ENCODE measurements at places on chromosomes 3 and 15.

- no peak for DNase-seq
Measured at GRCh38 chr15:47824147-47824546, 106.8 kb downstream of the SEMA6D start.

GRCh38 chr15:73389971-73390544 lies 21.3 kb upstream of the HCN4 start:
- DNase-seq = no peak

DNA sequence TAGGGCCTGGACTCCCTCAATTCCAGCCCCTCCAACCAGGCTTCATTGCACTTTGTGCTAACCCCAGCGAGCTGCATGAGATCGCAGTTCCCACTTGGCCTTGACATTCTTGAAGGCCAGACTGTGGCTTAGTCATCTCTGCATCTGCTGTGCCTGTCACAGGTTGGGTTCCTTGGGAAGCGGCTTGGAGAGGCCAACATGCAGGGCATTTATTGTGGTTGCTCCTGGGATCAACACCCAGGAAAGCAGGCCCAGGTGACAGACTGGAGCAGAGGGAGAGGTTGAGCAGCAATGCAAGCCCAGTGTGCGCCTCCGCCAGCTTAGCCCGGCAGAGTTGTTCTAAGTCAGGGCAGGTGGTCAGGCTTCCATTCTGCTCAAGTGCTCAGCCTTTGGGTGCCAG lies 10.5 kb downstream of the ABCF3 start:
- DNase-seq = no peak

- DNase-seq = no peak
Measured at GRCh38 chr3:127823426-127823857, 1.1 kb upstream of the MGLL start.

DNA sequence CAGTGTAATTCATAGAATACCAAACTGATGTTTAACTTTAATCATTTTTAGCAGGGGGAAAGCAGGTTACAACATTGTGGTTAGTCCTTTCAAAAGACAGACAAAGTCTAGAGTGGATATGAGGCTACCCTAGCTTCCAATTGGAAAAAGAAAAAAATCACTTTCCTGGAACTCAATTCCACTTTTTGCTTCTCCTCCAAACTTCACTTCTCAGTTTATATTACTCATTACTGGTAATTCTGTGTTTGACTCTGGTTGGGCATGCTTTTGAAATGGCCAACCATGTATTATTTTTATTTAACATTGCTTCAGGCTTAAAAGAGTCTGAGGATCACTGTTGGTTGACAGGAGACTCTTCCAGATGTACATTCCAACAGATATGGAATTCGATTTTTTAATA lies 84.8 kb downstream of the RAP2B start:
- DNase-seq = no peak

DNA sequence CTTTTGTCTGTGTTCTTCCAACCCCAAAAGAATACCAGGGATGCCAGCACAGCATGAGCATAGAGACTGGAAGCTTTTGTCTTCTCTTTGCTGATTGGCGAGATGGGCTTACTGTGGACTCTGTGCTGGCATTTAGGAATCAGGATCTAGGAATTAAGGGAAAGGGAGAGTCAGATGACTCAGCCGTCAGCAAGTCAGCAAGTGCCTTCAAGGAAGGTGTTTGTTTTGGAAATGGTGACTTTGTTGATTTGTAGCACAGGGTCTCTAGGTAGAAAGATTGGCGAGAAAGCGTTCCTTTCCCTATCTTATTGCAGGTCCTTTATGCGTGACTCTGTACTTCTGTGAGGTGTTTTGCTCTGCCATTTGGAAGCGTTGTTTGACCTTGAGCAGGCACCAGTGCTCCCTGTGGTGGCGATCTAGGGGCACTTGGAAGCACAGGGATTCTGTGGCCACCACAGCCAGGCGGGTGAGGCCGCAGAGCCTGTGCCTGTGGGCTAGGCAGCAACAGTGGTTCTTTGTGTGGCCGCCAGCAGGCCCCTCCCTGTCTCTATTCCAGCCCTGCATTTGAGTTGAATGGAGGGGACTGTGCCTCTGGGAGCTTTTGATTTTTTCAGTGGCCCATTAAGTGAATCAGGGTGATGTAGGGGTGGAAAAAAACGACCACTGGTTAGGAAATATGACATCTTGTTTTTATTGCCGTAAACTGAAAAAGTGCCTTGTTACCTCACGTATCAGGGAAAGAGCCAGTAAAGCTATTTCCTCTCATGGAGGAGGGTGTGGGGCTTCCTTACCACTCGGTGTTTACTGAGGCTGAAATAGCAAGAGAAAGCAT lies 19.0 kb downstream of the FAN1 start:
- no peak for DNase-seq

GRCh38 chr3:29503958-29504357 lies 223.1 kb downstream of the RBMS3 start:
- DNase-seq = no peak

GRCh38 chr3:185519021-185519420 lies 20.2 kb upstream of the TMEM41A start:
- DNase-seq = no peak

DNA sequence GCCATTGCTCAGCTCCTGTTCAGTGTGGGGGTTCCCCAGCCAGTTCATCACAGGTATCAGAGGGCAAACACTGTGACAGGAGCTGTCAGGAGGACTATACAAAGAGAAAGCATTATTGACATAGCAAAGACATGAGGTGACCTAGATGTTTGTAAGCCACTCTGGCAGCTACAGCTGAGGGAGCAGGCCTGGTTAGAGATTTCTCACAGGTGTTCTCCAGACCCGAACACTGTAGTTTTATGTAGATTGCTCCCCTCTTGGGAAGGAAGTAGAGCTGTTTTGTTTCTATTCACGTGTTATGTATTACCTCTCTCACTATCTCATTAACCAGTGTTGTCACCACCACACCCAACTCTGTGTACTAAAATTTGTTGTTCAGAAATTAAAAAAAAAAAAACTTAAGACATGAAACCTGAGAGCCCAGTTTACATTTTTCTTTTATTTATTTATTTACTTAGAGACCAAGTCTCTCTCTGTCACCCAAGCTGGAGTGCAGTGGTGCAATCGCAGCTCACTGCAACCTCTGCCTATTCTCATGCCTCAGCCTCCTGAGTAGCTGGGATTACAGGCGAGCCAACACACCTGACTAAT lies 123.7 kb downstream of the RBPMS2 start:
- DNase-seq = no peak

DNA sequence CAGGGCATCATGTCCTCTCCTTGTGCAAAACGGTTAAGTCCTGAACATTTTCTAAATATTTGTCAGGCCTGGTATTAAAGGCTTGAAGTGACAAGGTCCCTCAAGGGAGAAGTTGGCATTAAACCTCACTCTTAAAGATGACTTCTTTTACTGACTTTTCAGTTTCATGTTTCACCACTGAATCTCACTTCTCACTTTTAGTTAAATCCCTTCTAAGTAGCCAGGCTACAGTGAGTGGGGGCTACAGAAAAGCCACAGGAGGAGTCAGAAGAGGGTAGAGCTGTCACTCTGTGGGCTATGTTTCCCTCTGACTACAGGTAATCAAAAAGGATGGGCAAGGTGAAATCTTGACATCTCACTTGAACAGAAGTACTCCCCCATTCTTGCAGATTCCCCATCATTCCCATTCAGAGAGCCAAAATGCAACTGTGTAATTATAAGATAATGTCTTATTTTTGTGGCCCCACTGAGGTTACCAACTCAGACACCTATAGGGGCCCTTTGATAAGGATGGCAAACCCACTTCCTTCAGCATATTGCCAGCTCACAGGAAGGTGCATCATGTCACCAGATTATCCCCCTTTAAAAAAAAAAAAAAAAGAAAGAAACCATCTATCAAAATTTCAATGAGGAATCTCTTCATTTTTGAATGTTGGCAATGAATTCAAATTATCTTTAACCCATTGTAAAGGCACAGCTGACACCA lies 790.1 kb upstream of the CFAP20DC start:
- no peak for DNase-seq

- DNase-seq = no peak
Measured at GRCh38 chr3:11583235-11583634, 60.5 kb downstream of the VGLL4 start.

DNA sequence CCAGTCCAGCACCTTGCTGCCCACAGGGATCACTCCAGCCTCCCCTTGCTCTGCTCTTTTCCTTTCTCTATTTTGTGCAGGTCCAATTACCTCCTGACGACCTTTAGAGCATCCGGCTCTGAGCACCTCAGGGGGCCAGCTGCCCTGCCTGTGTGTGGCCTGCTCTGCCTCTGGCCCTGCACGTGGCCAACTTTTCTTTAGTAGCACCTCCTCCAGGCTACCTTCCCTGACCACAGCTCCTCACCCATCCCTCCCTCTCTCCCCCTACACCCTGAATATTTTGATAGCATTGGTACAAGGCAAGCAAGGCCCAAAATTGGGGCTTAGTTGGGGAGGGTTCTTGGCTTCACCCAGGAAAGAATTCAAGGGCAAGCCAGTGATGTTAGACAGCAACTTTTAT lies 66.9 kb upstream of the PRR20G start:
- no peak for DNase-seq

- no peak for DNase-seq
Measured at GRCh38 chr3:183070892-183071291, 28.4 kb downstream of the MCCC1 start.

GRCh38 chr15:69058830-69059556 lies 44.5 kb downstream of the NOX5 start:
- peak; percentile 92 for DNase-seq

DNA sequence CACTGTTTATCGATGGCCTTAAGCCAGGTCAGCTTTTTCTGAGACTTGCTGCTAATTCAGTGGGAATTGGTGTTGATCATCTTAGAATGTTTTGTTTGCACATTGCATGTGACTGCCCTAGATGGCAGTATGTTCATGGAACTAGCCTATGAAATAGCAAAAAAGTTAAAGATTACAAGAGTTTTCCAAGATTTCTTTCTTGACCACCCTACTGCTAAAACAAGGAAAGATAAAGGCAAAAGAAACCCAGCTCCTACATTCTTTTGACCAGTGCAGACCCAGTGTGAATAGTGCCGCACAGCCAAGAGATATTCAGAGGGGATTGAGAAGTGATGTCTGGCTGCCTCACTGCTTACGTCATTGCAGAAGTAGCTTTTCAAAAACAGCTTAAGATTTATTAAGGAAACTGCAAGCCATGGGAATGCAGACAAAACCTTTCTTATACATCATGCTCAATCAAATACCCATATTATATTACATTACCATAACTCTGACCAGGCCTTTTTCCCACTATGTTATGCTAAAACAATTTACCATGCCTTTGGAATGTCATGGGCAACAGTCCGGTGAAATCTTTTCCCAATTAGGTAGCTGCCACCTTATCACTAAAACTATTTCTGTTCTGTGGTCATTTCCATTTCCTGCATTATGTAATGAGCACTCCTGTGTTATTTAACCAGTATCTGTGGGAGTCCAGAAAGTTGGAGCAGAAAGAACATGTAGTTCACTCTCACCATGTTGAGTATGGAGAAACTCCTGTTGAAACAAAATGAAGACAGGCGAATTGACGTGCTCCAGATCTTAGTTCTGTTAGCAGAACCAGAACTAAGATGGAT lies 6.0 kb downstream of the PHLDB2 start:
- DNase-seq = no peak

DNA sequence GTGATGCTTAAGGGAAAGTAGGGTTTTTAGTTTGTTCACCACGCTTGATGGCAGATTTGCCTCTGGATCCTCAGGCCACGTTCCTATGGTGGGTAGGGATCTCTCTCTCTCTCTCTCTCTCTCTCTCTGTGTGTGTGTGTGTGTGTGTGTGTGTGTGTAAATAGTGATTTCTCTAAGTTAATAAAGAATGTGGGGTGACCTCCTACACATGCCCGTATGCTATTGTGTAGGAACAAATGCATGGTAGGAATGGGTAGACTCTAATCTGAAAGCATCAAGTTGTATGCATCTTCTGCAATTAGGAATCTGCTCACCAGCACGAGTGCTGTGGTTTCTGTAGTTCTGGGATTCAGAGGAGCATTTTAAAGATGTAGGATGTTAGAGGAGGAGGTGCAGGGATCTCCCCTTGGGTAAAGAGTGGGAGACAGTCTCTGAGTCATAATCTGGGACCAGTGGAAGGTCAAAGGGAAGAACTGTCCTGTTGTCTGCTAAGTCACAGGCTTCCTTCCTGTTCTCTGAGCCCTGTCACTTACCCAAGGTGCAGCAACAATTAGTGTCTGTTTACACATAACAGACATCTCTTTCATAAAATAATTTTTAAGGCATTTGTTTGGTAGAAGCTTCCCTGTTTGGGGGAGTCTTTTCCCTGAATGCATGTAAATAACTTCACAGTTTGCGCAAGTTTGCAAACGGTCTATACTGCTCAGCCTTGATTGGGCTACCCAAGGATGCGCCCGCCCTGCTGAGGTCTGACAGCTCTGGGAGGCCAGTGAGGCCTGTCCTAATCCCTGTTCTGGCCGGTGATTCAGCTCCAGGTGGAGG lies 139.8 kb downstream of the IGF1R start:
- DNase-seq = no peak

DNA sequence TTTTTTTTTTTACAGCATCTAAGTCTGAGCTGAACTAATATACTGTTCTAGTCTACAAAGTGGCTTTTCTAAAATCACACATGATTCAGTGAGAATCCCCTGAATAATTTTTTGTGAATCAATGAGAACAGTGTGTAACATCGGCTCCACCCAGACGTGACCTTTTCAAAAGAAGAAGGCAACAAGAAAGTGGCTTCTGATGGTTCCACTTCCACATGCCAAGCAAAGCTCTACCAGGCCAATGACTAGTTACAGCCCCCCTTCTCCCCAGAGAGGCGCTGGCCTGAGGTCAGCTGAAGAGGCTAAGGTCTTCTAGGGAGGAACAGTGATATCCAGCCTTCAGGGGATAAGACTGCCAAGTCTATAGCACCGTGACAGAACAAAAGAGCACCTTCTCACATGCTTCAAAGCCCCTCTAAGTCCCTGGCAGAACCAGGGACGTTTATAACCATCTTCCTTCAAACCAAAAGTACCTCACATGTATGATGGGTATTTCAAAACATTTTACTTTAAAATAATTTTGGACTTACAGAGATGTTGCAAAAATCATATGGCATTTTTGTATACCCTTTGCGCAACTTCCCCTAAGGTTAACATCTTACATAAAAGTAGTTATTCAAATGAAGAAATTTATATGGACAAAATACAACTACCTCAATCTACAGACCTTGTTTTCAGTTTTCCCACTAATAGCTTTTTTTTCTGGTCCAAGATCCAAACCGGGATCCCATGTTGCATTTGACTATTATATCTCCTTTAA lies 177.9 kb downstream of the OSBPL10 start:
- no peak for DNase-seq

- no peak for DNase-seq
Measured at GRCh38 chr3:16589867-16590624, 15.2 kb downstream of the DAZL start.

- no peak for DNase-seq
Measured at GRCh38 chr3:197236362-197236761, 62.0 kb downstream of the DLG1 start.

Data from NCI-H1105 (cell line).